ENCODE measurements at places on chromosomes 1 and 21.

DNA sequence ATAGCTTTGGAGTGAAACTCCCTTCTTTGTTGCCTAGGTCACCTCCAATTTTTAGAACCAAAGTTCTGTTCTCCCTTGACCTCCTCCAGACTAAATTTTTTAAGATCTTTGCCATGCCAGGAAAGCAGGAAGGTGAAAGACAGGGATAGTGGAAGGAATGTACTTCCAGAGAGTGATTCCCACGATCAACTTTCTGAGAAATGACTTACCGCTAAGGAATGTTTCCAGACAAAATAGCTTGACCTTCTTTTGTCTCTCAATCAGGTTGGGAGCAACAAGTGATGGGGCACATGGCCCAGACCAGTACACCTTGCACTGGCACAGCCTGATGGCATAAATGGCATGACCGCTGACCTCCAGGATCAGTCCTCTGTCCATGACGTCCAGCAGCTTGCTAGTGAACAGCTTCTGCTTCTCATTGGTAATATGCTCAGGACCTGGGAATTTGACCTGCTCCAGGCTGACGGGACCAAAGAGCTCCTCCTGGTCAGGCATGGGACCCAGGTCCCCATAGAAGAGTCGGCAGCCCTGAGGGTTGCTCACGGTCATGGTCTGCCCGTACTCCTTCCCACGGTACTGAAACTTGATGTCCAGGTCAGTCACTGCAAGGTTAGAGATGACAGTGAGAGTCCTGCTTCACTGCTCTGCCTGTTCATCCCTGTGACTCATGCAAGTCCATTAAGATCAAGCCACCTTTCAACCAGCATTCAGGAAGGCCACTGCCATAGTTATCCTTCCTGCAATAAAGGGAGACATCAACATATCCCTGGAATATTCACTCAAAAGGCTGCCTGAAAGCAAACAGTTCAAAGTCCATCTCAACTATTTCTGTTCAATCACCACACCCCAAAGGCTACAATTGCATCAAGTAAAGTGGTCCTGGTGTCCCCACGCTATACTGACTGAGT is 6.2 kb upstream of the C1orf74 start:
- no peak for DNase-seq

DNA sequence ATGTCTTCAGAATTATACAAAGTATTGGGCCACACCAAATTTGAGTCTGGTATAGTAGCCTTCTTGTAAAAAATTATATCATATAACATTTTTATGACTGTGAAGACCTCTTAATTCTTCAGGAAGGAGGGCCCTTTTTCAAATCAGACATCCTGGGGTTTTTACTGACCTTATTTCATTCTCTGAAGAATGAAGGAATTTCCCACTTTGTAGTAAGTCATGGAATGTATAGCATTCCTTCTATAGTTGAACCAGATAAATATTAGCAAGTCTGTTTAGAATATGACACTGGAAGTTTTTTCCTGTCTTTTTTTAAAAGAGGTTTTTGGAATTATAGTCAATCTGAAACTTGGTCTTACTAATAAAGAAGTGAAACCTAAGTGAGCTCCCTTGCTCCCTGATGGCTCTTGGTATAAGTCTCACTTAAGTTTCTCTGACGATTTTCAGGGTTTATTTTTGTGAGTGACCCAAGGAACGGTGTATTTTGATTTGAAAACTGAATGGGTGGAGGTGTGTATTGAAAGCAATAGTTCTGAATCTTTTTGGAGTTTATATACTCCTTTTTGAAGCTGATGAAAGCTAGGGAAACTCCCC is 23.7 kb downstream of the SNX27 start:
- DNase-seq: no peak

GRCh38 chr1:19730232-19730631 is 65.6 kb downstream of the HTR6 start:
- DNase-seq: no peak

DNA sequence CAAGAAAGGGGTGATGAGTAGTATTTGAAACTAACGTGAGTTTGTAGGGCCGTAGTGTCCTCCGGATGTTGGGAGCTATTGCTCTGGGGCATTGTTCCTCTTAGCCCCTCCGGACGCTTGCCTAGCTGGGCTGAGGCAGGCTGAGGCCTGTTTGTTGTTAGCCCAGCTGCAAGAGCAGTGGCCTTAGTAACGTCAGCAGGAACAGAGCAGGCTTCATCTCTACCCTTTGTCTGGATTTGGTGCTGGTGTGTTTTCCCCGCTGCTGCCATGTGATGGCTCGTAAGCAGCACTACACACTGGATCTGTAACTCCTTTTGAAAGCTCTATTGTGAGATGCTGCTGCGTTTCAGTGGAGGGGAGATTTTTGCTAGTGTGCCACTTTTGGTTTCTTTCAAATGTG is 57.6 kb downstream of the DNM3 start:
- no peak for DNase-seq

- no peak for DNase-seq
Measured at GRCh38 chr1:203325026-203325417, 19.7 kb downstream of the BTG2 start.

DNA sequence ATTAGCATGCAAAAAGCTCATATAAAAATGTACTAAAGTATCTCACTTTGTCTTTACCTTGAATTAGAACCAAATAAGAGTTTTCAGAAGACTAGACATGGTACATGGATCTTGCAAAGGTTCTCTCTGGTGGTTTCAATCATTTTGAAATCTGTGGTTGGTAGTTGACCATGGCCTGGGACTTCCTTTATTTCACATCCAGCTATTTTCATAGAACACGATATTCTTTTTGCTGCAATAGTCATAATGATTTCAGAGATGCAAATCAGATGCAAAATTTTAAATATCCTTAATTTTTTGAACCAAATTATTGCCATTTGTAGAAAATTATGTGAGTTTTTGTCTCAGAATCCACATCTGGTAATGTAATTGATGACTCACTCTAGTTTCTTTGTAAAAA is 375.1 kb upstream of the ZP4 start:
- no peak for DNase-seq
